ENCODE measurements at places on chromosomes 1 and 21. TPM values are rescaled to one million over a fixed set of nuclear protein-coding genes. Genes with fewer than 3 reads are reported as not detected.

DNA sequence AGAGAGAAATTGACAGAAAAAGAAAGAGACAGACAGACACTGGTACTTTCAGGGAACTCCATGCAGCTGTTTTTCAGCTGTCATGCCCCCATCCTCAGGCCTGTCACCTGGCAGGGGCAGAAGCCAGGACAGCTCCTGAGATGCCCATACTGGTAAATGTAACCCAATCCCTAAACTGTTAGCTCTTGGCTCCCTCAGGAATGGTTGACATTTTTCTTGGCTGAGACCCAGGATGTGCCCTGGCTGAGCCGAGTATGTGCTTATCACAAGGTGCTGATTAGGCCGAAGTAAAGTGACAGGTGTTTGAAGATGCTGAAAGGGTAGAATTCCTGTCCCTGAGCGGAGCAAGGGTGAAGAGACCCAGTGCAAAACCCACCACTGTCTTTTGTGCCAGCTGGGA is 50.7 kb downstream of the PGM1 start:
- no peak for DNase-seq

- no peak for DNase-seq
Observed at GRCh38 chr1:197314682-197315081, 46.6 kb downstream of the CRB1 start.

DNA sequence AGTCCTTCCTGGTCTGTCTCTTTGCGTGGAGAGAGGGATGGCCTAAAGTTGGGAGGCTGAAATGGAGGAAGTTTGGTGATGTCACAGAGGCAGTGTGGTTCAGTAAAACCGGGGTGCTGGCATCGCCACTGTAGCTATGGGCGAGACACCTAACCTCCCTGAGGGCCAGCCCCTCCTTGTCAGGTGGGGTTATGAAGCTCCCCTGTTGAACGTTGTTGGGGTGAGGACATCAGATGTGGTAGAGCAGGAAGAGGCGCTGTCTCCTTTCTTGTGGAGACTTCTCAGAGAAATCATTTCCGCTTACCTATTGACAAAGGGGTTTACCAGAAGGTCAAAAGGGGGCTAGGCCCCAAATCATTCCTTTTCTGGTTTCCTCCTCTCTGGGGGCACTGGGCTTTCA is 294.7 kb downstream of the SIPA1L2 start:
- DNase-seq: no peak

GRCh38 chr1:87399264-87399663 is 70.6 kb downstream of the LMO4 start:
- no peak for DNase-seq

DNA sequence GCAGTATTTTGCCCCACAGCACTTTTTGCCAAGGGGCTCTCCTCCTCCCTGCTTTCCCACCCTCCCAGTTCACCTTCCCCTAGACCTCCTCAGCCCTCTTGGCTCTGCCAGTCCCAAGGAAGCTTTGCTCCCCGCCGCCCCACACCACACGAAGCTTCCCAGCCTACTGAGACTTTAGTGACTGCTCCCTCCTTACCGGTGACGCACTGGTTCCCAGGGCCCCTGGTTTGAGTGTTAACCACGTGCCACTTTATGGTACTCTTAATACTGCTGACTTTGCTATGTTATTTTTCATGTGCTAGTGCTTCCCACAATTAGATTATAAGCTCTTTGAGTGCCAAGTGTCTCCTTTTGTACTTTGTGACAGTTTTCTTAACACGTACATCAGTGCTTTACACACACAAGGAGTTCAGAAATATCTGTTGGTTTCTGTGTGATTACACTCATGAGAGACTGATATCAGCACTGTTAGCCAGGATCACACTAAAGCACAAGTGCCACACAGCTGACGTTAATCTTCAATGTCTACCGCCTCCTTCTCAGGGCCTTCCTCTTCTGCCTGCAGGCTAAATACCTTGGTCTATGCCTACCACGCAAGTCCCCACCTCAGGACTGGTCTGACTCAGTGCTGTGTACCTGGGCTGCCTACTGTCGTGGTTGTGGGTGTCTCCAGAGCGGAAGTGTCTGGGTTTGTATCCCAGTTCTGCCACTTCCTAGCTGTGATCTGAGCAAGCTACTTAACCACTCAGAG is 61.0 kb downstream of the DNTTIP2 start:
- no peak for DNase-seq

GRCh38 chr1:66436378-66437135 is 97.4 kb upstream of the SGIP1 start:
- DNase-seq: no peak

GRCh38 chr1:171636141-171636540 is 14.1 kb downstream of the MYOCOS start:
- DNase-seq: no peak

The ERI3 gene
- 69.3 TPM for total RNA-seq

All from ascending aorta (tissue), 2 donors.